ENCODE measurements at places on chromosomes 2 and 18.

GRCh38 chr2:195560209-195560895 lies 96.7 kb upstream of the SLC39A10 start:
- DNase-seq: no peak

DNA sequence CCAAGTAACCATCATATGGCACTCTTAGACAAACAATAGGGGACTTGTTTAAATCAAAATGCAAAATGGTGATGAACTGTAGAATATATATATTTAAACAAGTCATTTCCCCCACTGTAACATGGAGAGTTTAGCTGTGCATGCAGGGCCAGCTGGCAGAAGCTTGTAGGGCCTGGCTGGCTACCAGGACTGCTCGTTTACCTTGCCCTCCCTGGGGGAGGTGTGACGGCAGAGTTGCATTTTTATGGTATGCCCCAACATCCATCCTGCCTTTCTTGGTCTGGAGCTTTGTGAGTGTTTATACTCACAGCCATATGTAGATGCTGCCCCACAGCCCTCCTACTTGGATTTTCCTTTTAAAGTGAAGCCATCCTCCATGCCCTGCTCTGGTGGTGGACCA lies 101.7 kb upstream of the ZFP36L2 start:
- DNase-seq: no peak

- DNase-seq: no peak
These were observed 74.4 kb upstream of the SOX11 start for GRCh38 chr2:5617796-5618195.

- no peak for DNase-seq
These were observed 558 bp downstream of the DNAJC10 start for GRCh38 chr2:182716650-182716979.

DNA sequence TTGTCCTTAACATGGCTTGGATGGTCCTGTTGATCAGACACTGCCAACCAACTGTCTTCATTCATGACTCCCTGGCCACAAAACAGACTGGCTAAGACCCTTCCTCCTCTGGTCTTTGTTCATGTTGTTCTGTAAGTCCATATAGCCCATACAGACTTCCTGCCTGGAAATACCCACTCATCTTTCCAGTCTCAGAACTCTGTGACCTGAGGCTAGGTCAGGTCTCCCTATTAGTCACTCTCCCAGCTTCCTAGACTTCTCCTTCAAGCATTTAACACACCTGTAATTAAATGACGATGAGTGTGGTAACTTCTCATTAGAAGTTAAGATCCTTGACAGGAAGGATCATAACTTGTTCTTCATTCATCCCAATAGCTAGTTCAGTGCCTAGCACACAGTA lies 56.3 kb downstream of the CCDC93 start:
- no peak for DNase-seq

DNA sequence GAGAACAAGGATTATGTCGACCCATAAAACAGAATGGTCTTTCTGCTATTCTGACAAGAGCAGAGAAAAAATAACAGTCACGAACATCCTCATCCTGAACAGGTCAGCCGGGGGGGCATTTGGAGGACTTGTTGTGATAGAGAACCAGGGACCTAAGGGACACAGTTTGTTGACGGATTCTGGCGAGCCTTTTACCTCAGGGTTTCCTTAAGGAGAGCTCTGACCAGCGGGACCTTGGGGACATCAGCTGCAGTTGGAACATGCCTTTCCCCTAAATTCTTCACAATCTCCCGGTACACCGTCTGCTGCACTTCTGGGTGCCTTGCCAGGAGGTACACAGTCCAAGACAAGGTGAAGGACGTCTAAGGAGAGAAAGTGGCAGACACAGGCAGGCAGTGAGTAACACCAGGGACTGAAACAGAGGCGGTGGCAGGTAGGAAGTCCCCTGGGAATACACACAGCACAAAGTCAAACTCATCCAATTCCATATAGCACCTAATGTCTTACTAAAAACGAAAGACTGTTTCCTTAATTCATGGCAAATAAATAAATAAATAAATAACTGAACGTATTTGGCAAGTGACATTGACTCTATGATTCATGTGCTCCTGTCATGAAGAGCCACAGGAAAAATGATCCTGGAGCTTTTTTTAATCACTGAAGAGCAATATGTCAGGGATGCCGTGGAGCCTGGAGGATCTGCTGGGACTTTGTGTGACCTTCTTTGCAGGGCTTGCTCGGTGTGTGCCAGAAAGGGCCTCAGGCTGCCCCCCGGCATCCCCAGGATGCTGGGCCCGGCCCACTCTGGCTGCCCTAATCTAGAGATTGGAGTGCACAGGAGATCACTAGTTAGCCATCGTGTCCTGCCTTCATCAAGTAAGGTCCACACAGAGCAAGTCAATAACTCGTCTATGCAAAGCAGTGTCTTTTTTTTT lies 24.7 kb downstream of the CYP27C1 start:
- DNase-seq: no peak

DNA sequence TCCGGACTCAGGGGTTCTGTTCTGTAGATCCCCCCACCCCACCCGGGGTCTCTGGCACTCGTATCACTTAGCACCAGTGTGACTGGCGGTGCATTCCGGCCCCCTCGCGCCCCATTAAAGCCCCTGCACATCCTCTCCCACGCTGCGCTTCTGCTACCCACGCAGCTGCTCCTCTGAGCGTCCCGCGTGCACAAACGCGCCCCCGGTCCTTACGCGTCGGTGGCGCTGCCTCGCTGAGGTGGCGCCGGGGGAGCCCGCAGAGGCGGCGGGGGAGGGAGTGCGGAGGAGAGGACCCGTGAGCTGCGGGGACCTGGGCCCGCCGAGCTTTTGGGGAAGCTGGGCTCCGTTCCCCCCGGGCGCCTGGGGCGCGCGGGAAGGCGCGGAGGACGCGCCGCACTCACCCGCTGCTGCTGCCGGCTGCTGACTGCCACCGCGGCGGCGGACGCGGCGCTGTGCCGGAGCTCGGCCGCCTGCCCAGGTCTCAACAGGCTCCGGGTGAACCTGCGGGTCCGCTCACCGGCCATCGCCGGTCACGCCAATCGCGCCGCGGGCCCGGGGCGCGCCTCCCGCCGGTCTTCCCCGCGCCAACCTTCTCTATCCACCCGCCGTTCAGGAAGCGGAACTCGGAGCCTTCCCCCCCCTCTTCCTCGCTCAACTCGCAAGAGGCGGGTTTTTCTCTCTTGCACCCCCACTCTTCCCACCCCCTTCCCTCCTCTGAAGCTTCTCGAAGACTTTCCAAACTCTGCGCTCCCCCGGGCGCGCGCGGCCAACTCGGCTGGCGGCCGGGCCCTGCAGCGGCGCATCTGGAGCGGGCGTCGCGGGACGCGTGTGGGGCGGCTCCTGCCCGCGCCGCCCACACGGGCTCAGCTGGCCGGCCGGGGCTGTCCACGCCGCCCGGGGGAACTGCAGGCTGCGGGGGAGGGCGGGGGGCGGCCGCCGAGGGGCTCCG lies at the start of gene DOCK10:
TSS of gene DOCK10 (minus strand) at position 618 of the 949 bp plus-strand sequence. CDS start at position 524, 94 bp downstream.
- DNase-seq: peak; percentile 49

DNA sequence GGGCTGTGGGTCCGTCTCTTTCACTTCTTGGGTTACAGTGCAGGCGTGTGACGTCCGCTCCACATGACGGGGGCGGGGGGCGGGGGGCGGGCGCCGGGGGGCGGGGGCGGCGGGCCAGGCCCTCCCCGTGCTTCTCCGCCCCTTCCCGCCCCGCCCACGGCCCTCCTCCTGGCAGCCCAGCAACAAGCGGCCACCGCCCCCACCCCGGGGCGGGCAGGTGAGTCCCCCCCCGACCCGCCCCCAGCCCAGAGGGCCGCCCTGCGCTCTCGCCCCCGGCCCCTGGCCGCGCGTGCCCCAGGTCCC lies 3.6 kb downstream of the ZNF516 start:
- DNase-seq: no peak

DNA sequence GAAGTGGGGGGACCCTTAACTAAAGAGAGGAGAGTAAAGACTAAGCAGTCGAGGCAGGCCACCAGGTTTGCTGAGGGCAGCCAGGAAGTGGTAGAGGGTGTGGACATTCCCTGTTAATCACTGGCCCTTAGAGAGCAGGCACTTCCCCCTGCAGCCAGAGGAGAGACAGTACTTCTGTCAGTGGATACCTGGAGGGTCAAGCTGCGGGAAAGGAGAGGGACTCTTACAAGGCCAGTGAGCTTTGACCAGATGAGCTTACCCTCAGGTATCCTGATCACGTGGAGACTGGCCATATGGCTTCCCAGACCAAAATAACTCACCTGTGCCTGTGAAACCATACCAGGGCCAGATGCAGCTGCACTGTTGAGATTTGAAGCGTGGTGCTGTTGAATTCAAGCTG lies 28.6 kb downstream of the ITGA6 start:
- no peak for DNase-seq

GRCh38 chr2:182324665-182325064 lies 102.2 kb downstream of the PDE1A start:
- no peak for DNase-seq

GRCh38 chr2:217616936-217617335 lies 385.9 kb downstream of the TNS1 start:
- no peak for DNase-seq

DNA sequence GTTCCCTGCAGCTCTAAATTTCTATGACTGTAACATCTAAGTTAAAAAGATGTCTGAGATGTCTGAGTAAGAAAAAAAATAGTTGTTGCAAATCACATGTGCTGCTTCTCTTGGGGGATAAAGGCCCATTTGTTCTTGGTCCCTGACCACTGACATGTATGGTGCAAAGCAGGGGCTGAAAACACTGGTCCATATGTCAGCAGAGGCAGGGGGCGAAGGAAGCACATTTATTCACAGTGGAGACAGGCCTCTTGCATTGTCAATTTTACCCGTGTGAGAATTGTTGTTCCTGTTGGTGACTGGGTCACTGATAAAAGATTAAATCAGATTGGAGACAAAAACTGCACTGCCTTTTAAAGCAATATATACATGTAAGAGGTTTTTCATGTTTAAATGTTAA lies 38.8 kb downstream of the PRKCE start:
- no peak for DNase-seq

- no peak for DNase-seq
These were observed 212.7 kb downstream of the DYSF start for GRCh38 chr2:71666094-71666474.

GRCh38 chr2:236558993-236559978 lies 10.3 kb upstream of the ACKR3 start:
- no peak for DNase-seq

DNA sequence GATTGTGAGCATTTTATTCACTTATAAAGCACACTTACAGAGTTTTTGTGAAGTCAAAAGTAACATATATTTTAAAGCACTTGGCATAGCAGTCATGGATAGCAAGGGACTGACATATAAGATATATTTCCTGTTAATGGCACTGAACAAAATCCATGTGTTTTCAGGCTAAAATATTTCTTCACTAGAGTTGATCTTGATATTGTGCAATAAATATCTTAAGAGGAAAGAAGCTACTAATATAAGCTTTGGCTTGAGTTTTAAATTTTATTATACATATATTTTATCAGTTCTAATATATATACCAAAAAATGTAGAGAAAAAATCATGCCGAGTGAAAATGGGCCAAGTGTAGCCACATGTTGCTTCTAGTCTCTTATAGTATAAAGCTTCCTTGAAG lies 189.7 kb upstream of the DPP10 start:
- DNase-seq: no peak

DNA sequence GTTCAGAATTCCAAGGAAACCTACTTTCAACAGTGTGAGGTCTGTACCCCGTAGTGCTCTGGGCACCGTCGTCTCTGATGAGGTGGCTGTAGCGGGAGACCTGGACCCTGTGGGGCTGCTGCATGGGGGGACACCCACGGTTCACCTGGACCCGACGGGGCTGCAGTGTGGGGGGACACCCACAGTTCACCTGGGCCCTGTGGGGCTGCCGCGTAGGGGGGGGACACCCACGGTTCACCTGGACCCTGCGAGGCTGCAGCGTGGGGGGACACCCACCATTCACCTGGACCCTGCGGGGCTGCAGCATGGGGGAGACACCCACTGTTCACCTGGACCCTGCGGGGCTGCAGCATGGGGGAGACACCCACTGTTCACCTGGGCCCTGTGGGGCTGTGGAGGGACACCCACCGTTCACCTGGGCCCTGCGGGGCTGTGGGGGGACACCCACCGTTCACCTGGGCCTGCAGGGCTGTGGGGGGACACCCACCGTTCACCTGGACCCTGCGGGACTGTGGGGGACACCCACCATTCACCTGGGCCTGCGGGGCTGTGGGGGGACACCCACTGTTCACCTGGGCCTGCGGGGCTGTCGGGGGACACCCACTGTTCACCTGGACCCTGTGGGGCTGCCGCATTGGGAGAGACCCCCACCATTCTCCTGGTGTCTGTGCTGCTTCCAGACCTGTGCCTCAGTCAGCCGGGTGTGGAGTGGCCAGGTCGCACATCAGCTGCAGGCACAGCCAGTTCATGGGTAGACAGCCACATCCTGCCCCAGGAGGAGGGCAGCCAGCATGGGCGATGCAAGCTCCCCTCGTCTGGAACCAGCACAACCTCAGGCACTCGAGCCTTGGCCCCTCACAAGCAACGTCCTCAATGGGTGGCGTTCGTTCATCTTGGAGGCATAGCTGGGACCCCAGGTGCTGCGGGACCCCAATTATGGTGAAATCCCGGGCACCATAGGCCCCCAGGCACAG lies 114.5 kb downstream of the TMEM18 start:
- no peak for DNase-seq

DNA sequence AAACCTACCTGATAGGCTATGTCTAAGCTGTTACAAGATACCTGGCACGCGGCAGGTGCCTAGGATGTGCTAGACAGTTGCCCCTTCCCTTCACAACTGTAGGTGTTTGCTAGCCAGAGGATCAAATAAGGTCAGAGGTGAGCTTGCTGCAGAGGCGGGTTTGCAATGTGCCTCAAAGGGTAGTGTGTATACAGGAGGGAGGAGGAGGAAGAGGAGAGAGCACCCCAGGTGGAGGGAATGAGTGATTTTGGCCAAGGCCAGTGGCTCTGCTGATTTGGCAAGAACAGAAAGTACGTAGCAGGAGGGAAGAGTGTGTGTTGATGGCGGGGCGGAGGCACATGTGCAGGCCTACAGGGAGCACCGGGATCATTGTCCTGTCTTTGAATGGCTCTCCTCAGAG lies 236.5 kb downstream of the HAUS1 start:
- DNase-seq: no peak
